ENCODE measurements at places on chromosomes 3 and 15. TPM values are rescaled to one million over a fixed set of nuclear protein-coding genes. Genes with fewer than 3 reads are reported as not detected.

SPTBN5 gene
- 0.37 TPM for total RNA-seq

TOPAZ1 gene
- not detected for total RNA-seq

MESP1 gene
- not detected for total RNA-seq

SEMA5B gene
- not detected for total RNA-seq

NRG4 gene
- total RNA-seq = not detected

WDR48 gene
- total RNA-seq = 27.1 TPM

ZIC1 gene
- not detected for total RNA-seq

GPR176 gene
- 2.0 TPM for total RNA-seq

PRICKLE2 gene
- total RNA-seq = 0.25 TPM

SH2D7 gene
- total RNA-seq = not detected

CDHR4 gene
- total RNA-seq = not detected

MAN2A2 gene
- total RNA-seq = 33.4 TPM

PPARG gene
- not detected for total RNA-seq

GNAI2 gene
- total RNA-seq = 67.4 TPM

XXYLT1 gene
- total RNA-seq = 60.7 TPM

CCR2 gene
- not detected for total RNA-seq

CYP1A2 gene
- total RNA-seq = not detected

CIDEC gene
- total RNA-seq = not detected

CELSR3 gene
- 4.6 TPM for total RNA-seq

DGKG gene
- not detected for total RNA-seq

PIF1 gene
- 37.9 TPM for total RNA-seq

LSMEM2 gene
- total RNA-seq = not detected

AMIGO3 gene
- 2.2 TPM for total RNA-seq

TRIM69 gene
- total RNA-seq = 10.6 TPM

CPNE9 gene
- total RNA-seq = 0.80 TPM

ANKRD28 gene
- total RNA-seq = 44.4 TPM

NDUFB4 gene
- total RNA-seq = 148 TPM

SNX22 gene
- total RNA-seq = 18.2 TPM

TM6SF1 gene
- total RNA-seq = not detected

VILL gene
- 8.2 TPM for total RNA-seq

MITF gene
- total RNA-seq = 116 TPM

CGNL1 gene
- total RNA-seq = 121 TPM

FETUB gene
- not detected for total RNA-seq

SOX2 gene
- total RNA-seq = not detected

PLA2G4E gene
- not detected for total RNA-seq

GOLGA8J gene
- not detected for total RNA-seq
